Renal cortex interstitium (tissue), 15 donors: ENCODE measurements at places on chromosomes 7 and 10.
A peak's percentile ranks its signal among the peaks of the same experiment; 100 is the strongest.

GRCh38 chr10:53029449-53029848 lies 256.9 kb upstream of the MBL2 start:
- DNase-seq: no peak

- DNase-seq: peak; percentile 27
Measured at GRCh38 chr10:122207596-122207995, 63.5 kb upstream of the BTBD16 start.

- DNase-seq: no peak
Measured at GRCh38 chr7:123972831-123973230, 47.8 kb downstream of the SPAM1 start.

- no peak for DNase-seq
Measured at GRCh38 chr7:36638586-36639263, 85.6 kb downstream of the AOAH start.

DNA sequence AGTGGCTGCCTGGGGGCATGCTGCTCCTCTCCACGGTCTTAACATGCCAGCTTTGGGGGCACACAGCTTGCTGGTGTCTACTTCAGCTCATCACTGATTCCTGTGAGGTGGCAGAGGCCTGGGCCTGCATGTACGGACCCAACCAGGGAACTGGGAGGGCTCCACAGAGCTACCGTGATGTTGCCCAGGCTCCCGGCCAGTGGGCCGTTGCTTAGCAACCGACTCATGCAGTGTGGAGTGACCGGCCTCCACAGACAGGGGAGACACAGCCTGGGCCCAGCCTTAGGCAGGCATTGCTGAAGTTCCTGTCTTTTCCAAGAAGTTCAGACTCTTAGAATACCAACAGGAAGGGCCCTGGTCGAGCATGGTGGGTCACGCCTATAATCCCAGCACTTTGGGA lies 25.8 kb upstream of the SH2B2 start:
- no peak for DNase-seq

DNA sequence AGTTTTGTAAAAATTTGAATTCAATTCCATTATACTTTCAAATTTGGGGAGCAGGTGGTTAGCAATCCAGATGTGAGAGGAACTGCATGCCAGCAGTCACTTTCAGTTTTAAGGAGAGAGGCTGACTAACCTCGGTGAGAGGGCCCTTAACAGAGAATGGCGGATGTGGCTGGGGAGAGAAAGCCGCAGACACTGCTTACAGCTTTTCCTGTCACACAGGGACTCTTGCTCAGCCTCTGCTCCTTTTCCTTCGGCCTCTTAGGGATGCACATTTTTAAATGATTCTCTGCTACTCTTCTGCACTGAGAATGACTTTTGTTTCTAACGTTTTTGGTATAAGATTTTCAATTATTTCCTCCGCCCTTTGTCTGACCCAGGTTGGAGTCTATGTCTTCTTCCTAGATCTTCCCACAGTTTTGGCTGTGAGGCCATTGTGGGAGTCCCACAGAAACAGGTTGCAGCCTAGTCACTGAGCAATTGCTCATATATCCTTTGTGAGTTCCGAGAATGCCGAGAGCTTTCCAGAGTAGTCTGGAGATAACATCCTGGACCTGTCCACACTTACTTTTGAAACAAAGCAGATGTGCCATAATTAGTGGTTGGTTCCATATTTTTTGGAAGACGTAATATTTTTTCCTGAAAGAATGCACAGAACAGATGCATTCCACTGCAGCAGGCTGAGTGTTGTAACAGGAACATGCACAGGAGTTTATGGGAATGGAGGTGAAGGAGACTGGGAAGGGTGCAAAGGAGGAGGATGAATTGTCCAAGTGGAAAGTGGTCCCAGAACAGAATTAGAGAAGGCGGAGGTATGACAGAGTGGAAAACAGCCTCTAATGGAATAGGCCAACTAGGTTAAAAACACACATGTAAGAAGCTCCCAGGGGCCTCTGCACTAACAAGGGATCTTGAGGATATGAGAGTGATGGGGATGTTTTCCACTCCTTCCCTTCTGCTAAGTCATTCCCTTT lies 168.0 kb upstream of the ZNF32 start:
- DNase-seq: no peak

GRCh38 chr7:130650611-130651120 lies 17.9 kb downstream of the COPG2 start:
- no peak for DNase-seq

DNA sequence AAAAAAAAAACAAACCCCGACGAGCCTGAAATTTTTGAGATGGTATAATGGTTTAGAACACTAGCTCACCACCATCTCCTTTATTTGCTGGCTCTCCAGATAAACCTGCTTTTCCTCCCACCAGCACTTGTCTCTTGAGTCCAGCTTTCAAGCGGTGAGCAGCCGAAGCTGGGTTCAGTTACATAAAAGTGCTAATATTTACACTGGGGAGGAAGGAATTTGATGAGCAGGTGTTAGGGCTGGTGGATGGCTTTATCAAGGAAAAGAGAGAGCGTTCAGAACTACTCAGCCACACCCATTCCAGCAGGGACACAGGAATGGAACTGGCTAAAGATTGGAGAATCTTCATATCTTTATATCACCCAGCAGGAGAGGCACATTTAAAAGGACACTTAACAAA lies 6.6 kb upstream of the CALML3 start:
- DNase-seq: no peak

- peak; percentile 70 for DNase-seq
Measured at GRCh38 chr10:29304264-29304994, 15.6 kb downstream of the LYZL1 start.

DNA sequence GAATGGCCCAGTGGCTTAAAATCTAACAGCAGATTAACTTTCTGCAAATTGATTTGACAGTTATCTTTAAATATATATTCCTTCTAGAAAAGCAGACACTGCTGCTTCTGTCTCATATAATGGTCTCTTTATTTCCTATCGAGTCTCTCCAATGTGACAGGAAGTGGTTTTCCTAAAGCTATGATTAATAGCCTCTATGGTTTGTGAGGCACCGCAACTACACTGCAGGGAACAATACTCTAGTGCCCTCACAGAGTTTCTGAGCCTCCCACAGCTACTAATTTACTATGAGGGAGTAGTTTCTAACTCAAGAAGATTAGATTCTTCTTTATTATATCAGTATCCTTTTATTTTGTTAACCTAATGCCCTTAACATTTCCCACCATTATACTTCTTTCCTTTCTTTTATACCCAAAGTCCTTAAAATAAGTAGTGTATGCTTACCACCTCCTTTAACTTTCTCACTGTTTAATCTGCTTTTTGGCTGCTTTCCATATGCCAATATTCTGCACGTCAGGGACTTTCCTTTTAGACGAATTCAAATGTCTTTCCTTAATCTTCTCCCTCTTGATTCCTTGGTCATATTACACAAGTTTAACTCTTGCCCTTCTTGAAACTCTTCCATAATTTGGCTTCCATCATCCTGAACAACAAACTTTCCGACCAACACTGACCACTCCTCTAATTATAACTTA lies 23.8 kb upstream of the AHR start:
- no peak for DNase-seq

DNA sequence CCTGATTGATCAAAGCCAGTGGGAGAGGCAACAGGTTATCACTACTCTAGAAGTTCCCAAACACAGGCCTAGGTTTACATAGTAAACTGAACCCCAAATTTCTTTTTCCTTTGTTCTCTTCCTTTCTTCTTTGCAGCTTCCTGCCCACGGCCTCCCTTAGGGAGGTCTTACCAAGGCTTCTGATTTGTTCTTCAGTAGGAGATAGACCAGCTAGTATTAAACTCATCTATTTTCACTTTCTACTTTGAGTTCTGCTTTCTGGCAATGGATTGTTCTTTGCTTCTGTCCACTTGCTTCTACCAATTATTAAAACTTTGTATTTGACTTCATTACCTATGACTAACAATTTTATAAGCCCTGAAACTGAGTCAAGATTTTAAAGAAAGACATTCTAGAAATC lies 251.2 kb upstream of the FZD1 start:
- no peak for DNase-seq

- no peak for DNase-seq
Measured at GRCh38 chr7:27167916-27168264, 2.6 kb upstream of the HOXA9 start.

DNA sequence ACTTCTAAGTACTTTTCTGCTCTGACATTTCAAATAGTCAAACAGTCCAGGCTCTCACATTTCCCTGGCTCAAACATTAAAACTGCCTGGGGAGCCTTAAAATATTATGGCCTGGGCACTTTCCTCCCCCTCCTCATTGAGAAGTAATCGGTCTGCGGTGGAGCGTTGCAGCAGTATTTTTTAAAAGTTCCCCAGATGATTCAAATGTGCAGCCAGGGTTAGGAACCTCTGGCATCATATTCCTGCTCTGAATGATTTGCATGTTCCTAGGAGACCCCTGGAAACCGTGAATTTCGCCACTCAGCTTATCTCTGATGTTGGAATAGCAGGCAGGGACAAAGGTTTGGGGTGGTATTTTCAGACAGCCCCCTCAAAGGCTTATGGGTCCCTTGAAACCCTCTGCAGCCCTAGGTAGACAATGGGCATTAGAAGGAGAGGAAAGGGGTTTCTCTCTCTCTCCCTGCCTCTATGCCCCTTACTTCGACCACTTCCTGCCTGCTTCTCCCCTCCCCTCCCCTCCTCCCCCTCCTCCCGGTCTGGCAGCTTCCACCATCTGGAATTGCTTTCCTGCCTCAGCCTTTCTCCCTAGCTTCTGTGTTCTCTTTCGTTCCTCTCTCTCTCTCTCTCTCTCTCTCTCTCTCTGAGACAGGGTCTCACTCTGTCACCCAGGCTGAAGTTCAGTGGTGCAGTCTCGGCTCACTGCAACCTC lies 622.2 kb downstream of the GALNT17 start:
- peak; percentile 18 for DNase-seq

GRCh38 chr7:157760004-157760730 lies 423.4 kb downstream of the DNAJB6 start:
- no peak for DNase-seq

DNA sequence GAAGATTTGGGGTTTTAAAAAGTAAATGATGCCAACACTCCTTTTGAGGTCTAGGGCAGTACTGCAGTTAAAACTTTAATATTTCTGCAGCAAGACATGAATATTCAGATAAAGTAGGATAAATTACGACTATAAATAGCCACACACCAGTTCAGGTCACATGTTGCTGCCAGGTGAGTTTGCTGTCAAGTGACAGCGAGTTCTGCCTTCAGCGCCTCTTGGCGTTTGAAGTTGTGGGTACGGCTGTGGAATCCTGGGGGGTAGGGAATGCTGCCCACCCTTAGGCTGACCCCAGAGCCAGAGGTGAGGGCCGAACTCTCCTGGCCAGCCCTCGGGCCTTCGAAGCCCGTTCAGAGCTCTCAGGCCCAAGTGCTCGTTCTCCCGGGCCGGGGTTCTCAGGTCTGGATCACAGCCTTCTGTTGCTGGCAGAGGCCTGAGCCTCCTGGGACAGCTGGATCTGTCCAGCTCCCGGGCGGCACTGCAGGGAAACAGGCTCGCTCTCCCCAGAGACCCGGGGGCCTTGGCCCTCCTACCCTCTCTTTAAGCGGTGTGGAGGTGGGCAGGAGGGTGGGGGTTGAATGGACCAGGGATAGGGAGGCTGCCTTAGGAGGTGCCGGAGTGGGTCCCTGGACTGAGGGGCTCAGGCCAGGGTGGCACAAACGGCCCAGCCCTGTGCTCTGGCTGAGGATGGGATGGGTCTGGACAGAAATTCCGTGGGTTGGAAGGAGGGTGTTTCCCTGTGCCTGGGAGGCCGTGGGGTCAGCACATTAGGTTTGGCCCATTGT lies 5.4 kb downstream of the BRI3 start:
- no peak for DNase-seq

DNA sequence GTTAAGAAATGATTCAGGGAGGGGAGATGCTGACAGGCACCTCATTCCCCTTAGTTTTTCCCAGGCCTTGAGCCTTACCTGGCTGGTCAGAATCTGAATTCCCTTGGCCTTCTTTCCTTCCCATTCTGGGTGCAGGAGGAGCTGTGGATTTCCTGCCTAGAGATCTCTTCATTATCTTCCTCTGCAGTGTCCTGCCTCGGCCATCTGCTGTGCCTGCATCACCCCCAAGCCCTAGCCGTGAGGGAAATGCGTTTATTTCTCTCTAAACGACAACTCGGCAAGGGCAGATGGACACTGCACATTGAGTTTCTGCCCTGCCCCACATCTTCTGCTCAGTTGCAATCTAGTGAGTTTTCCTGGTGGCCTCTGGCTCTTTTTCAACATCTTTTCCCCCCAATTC lies 26.7 kb downstream of the ZCWPW1 start:
- no peak for DNase-seq

GRCh38 chr7:70693686-70694433 lies 438.1 kb upstream of the GALNT17 start:
- peak; percentile 71 for DNase-seq

GRCh38 chr10:22648547-22648961 lies 65.8 kb downstream of the PIP4K2A start:
- no peak for DNase-seq

GRCh38 chr7:45570797-45571196 lies 3.4 kb upstream of the ADCY1 start:
- no peak for DNase-seq

DNA sequence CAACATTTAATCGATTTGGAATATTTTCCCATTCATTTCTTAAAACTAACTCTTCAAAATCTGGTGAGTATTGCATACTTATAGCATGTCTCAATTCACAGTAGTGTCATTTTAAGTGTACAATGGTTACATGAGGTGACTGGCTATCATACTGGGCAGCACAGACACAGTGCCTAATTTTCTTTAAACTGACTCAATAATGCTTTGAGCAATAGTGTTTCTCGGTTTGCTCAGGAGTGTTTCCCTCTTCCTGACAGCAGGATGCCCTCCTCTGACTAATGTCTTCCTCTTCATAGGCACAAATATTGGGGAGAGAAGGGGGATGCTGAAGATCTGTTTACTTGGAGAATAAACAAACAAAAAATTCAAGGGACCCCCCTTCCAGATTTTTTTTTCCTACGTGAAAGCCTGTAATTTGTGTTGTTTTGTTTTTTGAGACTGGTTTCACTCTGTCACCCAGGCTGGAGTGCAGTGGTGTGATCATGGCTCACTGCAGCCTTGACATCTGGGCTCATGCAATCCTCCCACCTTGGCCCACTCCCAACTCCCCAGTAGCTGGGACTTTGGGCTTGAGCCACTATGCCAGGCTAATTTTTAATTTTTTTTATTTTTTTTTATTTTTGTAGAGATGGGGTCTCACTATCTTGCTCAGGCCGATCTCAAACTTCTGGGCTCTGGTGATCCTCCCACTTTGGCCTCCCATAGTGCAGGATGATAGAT lies 2.2 kb downstream of the MRC1 start:
- DNase-seq: no peak

DNA sequence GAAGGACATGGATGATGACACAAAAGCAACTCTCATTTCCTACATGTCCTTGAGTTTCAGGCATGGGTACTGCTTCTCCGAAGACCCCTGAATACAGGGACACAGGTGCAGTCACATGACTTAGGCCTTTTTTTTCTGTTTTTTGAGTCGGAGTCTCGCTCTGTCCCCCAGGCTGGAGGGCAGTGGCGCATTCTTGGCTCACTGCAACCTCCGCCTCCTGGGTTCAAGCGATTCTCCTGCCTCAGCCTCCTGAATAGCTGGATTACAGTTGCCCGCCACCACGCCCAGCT lies 26.8 kb downstream of the IFT22 start:
- DNase-seq: no peak
